ENCODE measurements at places on chromosomes 5 and 9.

- H3K27me3 ChIP-seq = peaks cover 11% of the 10 kb centered on the region
- no peaks in the 10 kb centered on the region for H3K36me3 ChIP-seq
- H3K27ac ChIP-seq = no peak overlapping the region
- no peaks in the 10 kb centered on the region for H3K4me1 ChIP-seq
- H3K4me3 ChIP-seq = no peak overlapping the region
These were observed 2.2 kb upstream of the ADGRD2 start for GRCh38 chr9:124448019-124448418.

- DNase-seq = no peak
- peaks cover 13% of the 10 kb centered on the region for H3K4me1 ChIP-seq
- H3K27ac ChIP-seq = no peak overlapping the region
- no peaks in the 10 kb centered on the region for H3K27me3 ChIP-seq
- peak overlapping the region; percentile 71 for H3K4me3 ChIP-seq
- H3K36me3 ChIP-seq = no peaks in the 10 kb centered on the region
These were observed 428 bp downstream of the C5orf52 start for GRCh38 chr5:157671592-157672330.

GRCh38 chr5:120091376-120091948 lies 372.6 kb upstream of the PRR16 start:
- H3K4me1 ChIP-seq = no peaks in the 10 kb centered on the region
- no peak overlapping the region for H3K4me3 ChIP-seq
- DNase-seq = no peak
- no peaks in the 10 kb centered on the region for H3K36me3 ChIP-seq

- peaks cover 4% of the 10 kb centered on the region for H3K27me3 ChIP-seq
- DNase-seq = no peak
- no peak overlapping the region for H3K27ac ChIP-seq
These were observed 143.3 kb downstream of the SEC61B start for GRCh38 chr9:99365233-99365980.

- H3K27me3 ChIP-seq = no peaks in the 10 kb centered on the region
- H3K27ac ChIP-seq = no peak overlapping the region
- H3K36me3 ChIP-seq = no peaks in the 10 kb centered on the region
- no peaks in the 10 kb centered on the region for H3K4me1 ChIP-seq
- H3K4me3 ChIP-seq = no peak overlapping the region
These were observed 572.1 kb downstream of the TLE4 start for GRCh38 chr9:80143899-80144298.

- H3K27me3 ChIP-seq = no peaks in the 10 kb centered on the region
- DNase-seq = no peak
- no peaks in the 10 kb centered on the region for H3K4me1 ChIP-seq
- H3K27ac ChIP-seq = no peak overlapping the region
These were observed 78.4 kb downstream of the NDFIP1 start for GRCh38 chr5:142186857-142187594.

DNA sequence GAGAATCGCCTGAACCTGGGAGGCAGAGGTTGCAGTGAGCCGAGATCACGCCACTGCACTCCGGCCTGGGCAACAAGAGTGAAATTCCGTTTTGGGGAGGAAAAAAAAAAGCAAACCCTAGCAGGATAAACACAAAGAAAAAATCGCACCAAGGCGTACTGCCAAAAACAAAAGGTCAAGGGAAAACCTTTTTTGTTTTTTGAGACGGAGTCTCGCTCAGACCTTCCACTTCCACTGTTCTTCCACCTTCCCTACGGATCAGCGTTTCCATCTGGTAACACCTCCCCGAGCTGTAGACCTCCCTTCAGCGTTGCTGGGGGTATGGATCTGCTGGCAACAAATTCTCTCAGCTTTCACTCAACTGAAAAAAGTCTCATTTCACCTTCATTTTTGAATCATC lies 20.1 kb upstream of the FCN2 start:
- no peak for DNase-seq
- H3K4me3 ChIP-seq = no peak overlapping the region
- H3K36me3 ChIP-seq = no peaks in the 10 kb centered on the region

GRCh38 chr9:104463864-104464263 lies 40.2 kb upstream of the OR13F1 start:
- no peak for DNase-seq
- no peaks in the 10 kb centered on the region for H3K27me3 ChIP-seq
- H3K4me3 ChIP-seq = no peak overlapping the region

DNA sequence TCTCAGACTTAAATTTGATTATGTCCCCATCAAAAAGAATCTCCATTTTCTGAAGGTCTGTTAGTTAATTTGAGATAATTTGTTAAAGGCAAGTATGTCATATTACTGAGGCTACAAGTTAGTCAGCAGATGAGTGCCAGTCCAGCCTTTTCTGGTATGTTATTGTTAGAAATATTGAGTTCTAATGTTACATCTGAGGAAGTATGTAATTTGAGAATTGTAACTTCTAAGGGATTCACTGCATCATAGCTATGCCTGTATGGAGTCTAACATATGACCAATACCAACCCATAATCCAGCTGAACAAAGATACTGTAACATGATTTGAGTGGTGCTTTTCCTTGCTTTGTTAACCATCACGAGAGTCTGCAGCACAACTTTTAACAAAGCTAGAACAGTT lies 13.9 kb downstream of the SLC23A1 start:
- no peak overlapping the region for H3K27ac ChIP-seq

DNA sequence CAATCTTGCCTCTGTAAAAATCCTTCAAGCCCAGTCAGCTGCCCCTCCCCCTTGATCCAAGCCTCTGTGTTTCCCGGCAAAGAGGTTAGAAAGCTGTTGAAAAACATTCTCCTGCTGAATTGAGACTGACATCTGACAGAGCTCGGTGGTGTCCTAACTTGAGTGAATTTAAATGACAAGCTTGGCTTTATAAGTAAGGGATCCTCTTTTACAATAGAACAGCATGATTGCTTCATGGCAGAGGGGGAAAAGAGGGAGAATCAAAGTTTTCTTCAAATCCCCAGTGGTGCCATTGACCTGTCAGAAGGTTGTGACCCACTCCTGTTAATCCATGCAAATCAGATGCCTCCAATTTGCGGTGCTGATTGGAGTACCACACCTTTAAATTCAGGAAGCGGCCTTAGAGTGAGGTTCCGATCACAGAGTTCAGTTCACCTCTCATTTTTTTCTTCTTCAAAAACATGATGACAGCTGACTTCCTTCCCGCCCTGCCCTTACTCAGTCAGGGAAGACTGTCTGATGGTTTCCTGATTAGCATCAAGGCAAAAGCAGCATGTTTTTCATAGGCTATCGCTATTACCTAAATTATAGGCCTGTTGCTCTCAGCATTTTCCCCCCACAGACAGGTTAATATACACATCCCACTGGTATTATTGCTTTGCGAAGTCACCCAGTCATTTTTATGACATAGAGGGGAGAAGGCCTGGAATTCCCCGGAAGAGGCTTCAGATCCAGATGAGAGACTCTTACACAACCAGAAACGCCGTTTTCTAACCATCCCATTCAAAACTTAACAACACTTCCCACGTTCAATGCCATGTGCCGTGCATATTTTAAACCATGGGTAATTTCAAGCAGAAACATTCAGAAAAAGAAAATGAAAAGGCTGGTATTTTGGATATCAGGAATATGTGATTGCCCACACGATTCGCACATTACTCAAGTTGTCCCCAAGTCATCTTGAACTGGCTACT lies 141.4 kb downstream of the EBF1 start:
- H3K4me3 ChIP-seq = no peak overlapping the region
- no peak overlapping the region for H3K27ac ChIP-seq
- peaks cover 13% of the 10 kb centered on the region for H3K4me1 ChIP-seq
- peak; percentile 28 for DNase-seq
- H3K27me3 ChIP-seq = no peaks in the 10 kb centered on the region

DNA sequence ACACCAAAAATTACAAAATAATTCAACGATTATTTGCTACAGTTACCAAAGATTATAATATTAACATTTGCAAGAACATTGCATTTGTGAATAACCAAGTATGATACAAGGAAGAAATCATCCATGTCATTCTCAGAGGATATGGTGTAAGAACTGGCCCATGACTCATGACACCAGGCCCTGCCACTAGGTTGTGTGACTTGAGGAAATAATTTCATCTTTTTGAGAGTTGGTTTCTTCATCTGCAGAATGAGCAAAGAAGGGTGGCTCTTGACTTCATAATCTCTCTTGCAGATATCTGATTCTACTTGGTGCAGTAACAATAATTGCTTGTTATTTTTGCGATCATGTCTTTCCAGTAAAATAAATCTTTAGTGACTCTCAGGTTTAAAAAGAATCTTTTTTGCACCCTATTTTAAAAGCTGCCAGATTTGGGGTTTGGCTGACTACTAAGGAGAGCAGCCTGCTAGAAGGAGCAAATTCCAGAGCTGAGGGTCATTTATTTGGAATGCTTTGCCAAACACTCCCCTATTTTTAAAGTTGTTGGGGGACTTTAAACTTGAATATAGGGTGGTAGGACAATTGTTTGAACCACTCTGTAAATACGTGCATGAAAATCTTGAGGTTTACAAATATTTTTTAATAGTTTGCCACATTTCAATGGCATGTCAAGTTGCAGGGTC lies 23.5 kb downstream of the ITGA1 start:
- H3K4me1 ChIP-seq = no peaks in the 10 kb centered on the region
- H3K36me3 ChIP-seq = no peaks in the 10 kb centered on the region
- H3K27me3 ChIP-seq = no peaks in the 10 kb centered on the region

GRCh38 chr5:176481711-176482110 lies 33.5 kb downstream of the FAF2 start:
- H3K27ac ChIP-seq = no peak overlapping the region
- H3K36me3 ChIP-seq = peaks cover 18% of the 10 kb centered on the region
- H3K4me1 ChIP-seq = peaks cover 2% of the 10 kb centered on the region
- H3K4me3 ChIP-seq = no peak overlapping the region

DNA sequence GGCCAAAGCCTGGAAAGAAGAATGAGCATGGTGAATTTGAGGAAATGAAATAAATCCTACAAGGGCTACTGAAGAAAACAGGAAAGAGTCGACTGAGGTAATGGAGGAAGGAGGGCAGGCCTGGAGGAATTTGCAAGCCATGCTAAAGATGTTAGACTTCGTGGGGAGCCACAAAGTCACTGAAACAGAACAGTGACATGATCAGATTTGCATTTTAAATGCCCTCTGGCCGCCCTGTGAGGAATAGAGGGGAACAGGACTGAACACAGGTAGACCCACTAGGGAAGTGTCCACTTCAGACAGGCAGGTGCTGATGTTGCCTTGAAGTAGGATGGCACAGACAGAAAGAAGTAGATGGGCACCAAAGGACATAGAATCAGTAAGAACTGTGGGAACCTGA lies 42.8 kb upstream of the RLN1 start:
- H3K36me3 ChIP-seq = no peaks in the 10 kb centered on the region
- H3K4me3 ChIP-seq = no peak overlapping the region

- H3K36me3 ChIP-seq = no peaks in the 10 kb centered on the region
- no peak overlapping the region for H3K27ac ChIP-seq
- no peaks in the 10 kb centered on the region for H3K27me3 ChIP-seq
- H3K4me3 ChIP-seq = no peak overlapping the region
- H3K4me1 ChIP-seq = peaks cover 63% of the 10 kb centered on the region
These were observed 3.6 kb downstream of the FBXO38 start for GRCh38 chr5:148387325-148387724.

DNA sequence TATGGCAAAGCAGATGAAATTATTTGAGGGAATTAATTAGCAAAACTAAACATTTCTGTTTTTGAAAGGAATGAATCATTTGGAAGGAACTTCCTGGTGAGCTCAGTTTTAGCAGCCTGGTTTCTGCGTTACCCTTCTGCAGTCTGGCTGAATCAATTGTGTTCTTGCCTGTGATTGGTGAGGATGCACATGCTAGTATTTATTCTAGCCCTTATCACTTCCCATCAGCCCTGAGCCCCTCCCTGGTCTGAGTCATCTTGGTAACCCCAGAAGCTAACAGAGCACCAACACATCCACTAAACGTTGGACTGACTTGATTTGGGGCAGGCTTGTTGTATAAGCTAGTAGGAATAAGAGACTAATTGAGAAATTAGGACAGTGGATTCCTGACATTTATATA lies 6.6 kb downstream of the TJP2 start:
- no peak overlapping the region for H3K27ac ChIP-seq
- no peaks in the 10 kb centered on the region for H3K36me3 ChIP-seq
- DNase-seq = peak; percentile 68
- H3K4me3 ChIP-seq = no peak overlapping the region
- no peaks in the 10 kb centered on the region for H3K27me3 ChIP-seq

GRCh38 chr5:105767267-105767666 lies 1903.5 kb downstream of the EFNA5 start:
- no peak for DNase-seq
- H3K4me3 ChIP-seq = no peak overlapping the region
- H3K4me1 ChIP-seq = no peaks in the 10 kb centered on the region
- H3K27me3 ChIP-seq = no peaks in the 10 kb centered on the region

DNA sequence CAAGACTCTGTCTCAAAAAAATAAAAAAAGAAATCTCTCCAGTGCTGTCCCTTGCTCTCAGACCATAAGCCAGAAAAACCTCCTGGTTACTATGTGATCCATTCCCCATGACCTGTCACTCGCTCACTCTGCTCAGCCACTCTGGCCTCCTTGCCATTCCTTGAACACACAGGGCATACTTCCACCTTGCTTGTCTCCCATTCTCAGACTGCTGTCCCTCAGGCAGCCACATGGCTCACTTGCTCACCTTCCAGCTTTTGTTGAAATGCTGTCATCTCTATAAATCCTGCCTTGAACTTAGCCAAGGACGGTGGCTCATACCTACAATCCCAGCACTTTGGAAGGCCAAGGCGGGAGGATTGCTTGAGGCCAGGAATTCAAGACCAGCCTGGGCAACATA lies 82.9 kb downstream of the UGCG start:
- H3K4me1 ChIP-seq = peaks cover 12% of the 10 kb centered on the region
- no peaks in the 10 kb centered on the region for H3K27me3 ChIP-seq

DNA sequence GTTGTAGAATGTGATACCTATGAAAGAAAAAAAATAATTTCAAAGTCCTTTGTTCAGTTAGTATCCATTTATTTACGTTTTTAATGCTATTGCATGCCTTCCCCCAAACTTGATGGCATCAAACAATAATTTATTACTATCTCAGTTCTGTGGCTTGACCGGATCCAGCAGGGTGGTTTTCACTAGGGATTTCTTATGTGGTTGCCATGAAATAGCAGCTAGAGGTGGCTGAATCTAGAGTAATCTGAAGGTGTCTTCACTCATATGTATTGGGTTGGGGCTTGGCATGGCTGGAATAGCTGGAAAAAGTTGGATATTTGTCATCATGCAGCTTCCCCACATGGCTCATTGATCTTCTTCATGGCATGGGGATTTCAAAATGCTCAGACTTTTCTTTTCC lies 619.3 kb upstream of the ZNF608 start:
- no peak overlapping the region for H3K4me3 ChIP-seq
- no peak overlapping the region for H3K27ac ChIP-seq
- no peaks in the 10 kb centered on the region for H3K27me3 ChIP-seq
- no peaks in the 10 kb centered on the region for H3K36me3 ChIP-seq
- no peak for DNase-seq

Data from CD4-positive, alpha-beta memory T cell (primary cell).